ENCODE measurements at places on chromosomes 11 and 22. TPM values are rescaled to one million over a fixed set of nuclear protein-coding genes. Genes with fewer than 3 reads are reported as not detected.

DNA sequence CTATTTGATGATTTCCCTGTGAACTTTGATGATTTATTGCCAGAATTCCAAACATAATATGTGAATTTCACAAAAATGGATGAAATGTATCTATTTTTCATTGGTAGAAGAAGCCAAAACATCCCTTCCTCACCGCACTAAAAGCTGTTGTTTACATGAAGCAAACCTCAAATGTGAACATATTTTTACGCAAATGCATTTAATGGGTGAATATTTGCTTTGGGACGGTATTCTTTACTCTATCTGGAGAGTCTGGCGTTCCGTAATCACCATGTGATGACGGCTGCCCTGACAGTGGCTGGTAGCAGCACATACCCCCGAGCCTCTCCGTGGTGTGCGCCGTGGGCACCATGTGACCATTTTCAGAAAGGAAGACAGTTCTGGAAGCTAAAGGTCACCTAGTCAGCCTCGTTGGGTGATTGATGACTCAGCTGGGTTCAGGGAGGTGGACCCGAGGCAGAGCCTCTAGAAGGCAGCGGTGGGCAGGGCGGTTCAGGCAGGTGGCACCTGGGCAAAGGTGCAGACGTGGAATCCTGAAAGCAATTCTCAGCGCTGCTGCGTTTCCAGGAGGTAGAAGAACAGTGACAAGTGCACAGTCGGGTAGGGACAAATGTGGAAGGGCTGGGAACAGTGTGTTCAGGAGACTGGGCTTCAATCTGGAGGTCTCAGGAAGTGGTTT lies 45.3 kb downstream of the PPARA start:
- DNase-seq: peak; percentile 82

DNA sequence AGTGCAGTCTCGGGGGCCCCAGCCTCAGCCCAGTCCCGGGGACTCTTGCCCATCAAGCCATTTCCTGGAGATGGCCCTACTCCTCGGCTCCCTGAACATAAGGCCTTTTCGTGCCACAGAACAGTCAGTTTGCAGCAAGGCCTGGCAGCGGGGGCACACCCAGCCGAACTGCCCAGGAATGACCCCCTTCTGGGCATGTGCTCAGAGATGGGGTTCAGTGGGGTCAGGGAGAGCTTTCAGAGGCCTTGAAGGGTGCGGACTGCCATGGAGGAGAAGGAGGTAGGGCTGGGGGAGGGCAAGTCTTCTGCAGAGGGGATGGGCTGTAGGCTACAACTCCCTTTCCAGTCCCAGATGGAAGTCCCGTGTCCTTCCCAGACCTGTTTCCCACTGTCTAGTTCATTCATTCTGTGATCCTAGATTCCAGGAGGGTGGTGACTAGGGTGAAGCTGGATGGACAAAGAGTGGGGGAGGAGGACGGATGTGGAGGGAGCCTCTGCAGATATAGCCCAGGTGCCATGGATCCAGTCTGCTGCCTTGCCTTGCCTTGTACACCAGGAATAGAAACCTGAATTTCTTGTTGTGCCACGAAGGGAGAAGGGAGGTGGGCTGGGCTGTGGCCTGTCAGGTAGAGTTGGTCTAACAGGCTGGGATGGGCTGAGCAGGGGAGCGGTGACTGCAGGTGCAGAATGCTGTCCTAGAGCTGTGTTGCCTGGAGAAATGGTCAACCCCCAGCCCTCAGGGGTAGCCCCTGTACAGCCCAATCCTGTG lies 14.2 kb upstream of the OMP start:
- DNase-seq: no peak

DNA sequence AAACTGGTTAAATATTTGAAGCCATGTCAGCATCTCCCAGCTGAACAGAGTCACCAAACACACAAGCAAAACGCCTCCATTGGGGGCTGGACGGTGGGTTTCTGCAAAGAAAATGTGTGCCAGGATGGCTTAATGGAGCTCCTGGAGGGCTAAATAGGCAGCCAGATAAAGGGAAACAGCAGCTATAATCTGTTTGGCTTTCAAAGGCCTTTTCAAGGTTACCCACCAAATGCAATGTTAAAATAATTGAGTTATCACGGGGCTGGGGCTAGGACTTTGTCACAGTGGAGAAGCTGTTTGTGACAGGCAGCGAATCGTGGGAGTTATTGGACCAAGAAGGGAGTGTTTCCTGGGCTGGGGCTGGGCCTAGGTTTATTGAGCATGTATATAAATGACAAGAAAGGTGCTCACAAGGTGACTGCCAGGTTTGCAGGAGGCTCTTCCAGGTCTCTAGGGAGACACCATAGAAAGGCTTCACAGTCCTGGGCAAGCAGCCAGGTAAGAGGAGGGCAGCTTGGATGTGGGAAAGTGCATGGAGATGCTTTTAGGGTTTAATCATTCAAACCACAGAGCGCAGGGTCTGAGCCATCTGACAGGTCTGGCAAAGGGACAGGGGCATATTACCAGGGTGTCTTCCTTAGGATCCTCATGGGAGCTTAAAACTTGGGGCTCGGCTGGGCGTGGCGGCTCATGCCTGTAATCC lies 28.3 kb downstream of the GRIK4 start:
- DNase-seq: no peak

DNA sequence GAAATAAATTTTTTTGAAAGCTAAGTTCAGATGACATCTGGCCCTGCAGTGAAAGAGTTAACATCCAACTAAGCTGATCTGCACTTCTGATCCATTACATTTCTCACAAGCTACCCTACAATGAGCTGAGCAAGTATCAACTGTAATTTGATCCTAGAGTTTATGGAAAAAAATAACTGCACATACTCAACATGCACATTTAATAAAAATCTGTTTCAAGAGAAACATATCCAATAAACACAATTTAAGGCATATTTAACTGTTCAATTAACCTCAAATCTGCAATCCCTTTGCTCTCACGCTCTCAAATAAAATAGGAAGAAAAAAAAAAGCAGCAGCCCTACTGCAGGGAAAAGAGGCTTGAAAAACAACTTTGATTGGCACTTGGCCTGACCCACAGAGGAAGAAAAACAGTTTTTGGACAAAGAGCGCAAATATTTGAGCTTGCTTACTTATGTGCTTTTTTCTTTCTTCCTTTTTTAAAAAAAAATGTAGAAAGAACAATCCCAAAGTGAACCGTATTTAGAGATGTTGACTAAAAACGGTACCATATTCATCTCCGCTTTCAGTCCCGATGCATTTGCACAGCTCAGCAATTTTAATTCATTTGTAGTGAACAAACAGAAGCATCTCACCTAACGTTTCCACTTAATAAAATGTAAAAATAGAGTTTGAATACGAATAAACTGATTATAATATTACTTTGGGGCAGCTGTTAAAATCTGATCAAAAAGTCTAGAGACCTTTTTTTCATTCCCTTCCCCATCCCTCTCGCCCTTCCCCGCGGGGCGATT lies 1.6 kb downstream of the SESN3 start:
- DNase-seq: no peak

GRCh38 chr11:4511282-4512245 lies 29.1 kb downstream of the OR52K1 start:
- no peak for DNase-seq

DNA sequence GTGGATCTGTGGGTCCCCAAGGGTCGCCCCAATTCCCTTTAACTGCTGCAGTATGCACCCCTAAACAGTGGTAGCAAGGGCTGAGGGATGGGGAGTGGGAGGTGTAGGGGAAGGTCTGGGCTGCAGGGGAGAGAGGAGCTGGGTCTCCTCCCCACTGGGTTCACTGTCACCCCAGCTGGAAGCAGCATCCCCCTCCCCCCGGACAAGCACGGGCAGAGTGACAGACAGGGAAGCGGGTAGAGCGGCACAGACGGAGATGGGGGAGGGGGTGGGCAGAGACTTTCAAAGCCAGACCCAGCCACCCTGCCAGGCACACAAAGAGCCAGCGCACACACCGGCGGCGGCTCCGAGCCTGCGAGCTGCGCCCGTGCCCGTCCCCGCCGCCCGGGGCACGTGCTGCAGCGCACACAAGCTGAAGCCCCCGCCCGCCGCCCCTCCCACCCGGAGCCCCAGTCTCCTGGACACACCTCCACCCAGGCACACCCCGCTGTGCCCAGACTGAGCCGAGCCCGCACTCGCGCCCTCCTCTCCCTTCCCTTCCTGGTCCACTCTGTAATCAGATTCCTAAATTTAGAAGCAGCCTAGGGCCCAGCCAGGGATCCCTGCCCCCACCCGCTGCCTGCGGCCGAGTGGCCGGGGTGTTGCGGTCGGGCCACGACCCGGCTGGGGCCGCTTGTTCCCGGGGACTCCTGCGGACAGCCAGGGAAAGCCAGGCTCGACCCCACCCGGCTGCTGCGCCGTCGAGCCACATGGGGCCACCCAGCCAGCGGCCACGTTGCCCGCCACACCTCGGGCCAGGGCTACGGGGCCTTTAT lies 935 bp upstream of the RCOR2 start:
- DNase-seq: no peak

GRCh38 chr22:37519268-37520195 lies at the start of gene CARD10:
TSS of gene CARD10 (minus strand) at chr22:37519415. CDS start at chr22:37519200, 215 bp downstream.
- DNase-seq: peak; percentile 64

DNA sequence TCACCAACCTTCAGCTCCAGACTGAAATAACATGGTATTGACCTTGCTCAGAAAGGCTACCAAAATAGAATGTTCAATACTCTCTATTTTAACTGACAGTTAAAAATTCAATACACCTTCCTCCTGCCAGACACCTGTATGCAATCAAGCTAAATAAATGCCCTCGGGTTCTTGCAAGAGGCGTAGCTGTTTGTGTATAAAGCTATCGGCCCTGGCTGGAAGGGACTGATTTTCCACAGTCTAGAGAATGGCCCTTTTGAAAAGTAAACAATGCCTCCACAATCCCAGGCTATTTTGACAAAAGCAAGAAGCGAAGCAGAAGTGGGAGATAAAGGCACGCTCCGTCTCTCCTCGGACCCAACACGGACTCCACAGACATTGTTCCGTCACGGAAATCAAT lies 791.2 kb downstream of the BRD1 start:
- DNase-seq: no peak

MS4A12 gene
- total RNA-seq: not detected

TIGD3 gene
- 0.43 TPM for total RNA-seq

DNAJB7 gene
- not detected for total RNA-seq

All from left lobe of liver (tissue), 2 donors.